Stimulated activated CD4-positive, alpha-beta T cell treated with anti-CD3 and anti-CD28 coated beads, Interleukin-1b, Interleukin-23, amount 100 ng/mL, for 48 hours (primary cell): ENCODE measurements at places on chromosomes 16 and 17.

DNA sequence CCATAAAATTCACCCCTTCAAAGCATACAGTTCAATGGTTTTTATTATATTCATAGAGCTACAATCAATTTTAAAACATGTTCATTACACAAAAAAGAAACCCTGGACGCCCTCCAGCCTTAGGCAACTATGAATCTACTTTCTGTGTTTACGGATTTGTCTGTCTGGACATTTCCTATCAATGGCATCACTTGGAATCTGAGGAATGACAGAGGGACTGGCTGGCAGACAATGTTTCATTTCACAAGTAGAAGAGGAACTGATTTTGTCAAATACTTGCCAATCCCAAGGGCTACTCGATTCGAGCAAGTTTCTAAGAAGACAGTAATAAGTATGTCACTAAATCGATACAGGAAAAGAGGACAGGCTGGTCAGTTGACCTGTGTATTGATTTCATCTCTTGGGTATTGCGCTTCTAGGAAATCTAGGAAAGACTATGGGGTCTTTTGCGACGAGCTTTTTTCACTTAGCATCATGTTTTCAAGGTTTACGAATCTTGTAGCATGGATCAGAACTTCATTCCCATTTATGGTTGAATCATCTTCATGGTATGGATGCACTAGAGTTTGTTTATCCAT is 56.6 kb downstream of the RGS9 start:
- no peak for DNase-seq

DNA sequence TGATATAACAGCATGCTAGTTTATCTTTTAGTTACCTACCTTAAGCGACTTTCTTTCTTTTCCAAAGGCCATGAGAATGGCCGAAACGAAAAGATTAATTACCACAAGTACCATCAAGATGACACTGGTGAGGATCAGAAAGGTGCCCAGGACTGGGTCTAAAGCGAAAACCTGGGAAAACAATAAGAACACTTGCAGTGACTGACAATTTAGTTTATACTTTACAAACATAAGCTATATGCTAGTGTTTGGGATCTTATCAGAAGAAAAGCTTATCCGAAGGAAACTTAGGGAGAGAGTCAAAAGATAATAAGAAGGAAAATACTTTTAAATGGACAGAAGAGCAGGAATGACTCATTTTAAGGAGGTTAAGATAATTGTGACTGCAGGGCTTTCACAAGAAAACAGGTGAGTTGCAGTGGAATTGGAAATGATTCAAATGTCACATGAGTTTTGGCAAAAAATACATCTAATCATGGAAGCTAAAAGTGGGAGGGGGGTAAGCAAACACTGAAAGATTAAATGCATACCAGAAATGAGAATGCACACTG is 34.8 kb downstream of the IST1 start:
- no peak for DNase-seq

- DNase-seq: no peak
These were observed at the start of gene MYH11 for GRCh38 chr16:15856901-15857698. Gene MYH11, minus strand, starts transcription at chr16:15857028. Its CDS starts 18,776 bp downstream, at chr16:15838252.

DNA sequence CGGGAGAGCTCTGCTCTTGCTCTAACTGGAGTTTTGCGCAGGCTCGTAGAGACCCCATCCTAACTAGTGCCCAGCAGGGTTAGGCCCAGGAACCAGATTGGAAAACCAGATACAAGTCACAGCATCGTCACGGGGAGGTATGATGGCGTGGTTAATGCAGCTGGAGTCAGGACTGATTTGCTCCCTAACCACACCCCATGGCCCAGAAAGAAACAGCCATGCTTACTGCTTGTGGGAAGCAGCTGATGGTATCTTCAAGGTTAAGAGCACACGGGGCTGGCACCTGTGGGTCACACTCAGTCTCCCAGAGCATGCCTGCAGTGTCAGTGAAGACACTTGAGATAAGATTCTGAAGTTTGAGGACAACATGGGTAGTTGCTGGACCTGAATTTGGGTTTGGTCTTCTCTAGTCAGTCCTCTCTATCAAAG is 60.2 kb downstream of the WIPI1 start:
- DNase-seq: no peak

DNA sequence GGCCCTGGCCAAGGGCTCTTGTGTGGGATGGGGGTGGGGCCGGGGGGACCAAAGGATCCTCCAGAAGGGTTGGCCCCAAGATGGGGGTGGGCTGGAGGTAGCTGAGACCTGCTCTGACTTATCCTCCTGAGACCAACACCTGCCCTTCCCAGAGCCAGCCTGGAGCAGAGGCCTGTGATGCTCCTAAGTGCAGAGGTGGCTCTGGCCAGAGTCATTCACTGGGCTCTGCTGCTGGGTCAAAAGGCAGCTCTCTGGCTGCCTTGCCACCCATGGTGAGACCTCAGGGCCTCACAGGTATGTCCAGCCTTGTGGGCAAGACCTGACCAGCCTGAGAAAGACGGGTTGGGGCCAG is 393 bp downstream of the SERPINF2 start:
- no peak for DNase-seq

DNA sequence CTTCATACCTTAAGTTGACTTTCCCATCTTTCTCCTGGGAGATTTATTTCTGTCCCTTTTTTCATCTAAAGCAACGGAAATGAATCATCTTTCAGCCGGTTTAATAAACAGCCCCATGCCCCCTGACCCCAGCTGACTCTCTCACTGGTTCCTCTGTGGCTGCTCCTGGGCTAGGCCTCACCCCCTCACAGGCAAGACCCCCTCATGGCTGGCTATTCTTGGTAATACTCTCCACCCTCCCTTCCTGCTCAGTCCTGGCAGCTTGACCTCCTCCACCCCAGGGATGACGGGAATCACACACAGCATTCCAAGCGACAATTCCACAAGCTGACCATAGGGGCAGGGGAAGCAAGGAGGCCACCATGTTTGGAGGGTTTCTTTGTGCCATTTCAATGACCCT is 1.5 kb upstream of the ADAP2 start:
- DNase-seq: no peak

DNA sequence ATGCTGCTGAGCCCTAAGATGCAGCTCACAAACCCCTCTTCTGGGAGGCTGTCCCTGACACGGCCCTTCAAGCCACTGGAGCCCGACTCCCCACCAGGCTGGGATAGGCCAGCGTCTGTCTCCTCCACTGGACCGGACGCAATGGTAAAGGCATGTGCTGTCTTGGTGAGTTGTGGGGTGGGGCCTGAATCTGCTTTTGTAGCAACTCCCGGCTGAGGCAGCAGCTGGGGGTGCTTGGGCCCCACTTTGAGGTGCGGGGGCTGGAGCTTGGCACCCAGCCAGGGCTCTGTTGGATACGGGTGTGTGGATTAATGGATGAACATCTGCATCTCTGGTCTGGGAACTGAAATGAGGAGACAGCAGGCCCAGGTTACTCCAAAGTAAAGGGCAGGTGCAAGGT is 3.5 kb upstream of the NLRC3 start:
- no peak for DNase-seq

GRCh38 chr16:67438824-67439393 is 8.0 kb downstream of the HSD11B2 start:
- no peak for DNase-seq

DNA sequence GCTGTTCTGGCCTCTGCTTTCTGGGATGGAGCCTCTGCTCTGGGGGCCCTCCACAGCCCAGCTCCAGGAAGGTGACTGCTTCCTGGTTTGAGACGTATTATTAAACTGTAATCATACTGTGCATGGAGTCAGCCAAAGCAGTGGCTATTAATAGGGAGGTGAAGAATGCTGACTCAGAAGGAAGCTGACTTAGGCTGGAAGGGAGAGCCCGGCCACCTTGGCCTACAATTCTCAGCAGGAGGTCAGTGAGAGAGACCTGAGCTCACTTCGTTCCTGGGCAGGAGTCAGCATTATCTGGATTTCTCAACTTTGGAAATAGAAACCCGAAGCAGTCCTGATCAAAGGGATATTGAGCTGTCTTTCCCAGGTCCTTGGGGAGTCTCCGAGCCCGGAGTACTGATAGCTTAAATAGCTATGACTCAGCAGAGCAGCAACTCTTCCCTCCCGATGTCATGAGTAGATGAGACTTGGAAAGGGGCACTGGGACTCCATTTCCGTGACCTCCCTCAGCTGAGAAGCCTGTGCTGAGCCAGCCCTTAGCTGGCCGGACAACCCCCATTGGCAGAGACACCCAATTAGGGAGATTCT is 91.8 kb downstream of the YPEL2 start:
- no peak for DNase-seq

- peak; percentile 39 for DNase-seq
These were observed 747 bp downstream of the ATXN7L3 start for GRCh38 chr17:44198721-44199552.

- no peak for DNase-seq
These were observed 761.3 kb upstream of the KIF2B start for GRCh38 chr17:53061446-53061845.

DNA sequence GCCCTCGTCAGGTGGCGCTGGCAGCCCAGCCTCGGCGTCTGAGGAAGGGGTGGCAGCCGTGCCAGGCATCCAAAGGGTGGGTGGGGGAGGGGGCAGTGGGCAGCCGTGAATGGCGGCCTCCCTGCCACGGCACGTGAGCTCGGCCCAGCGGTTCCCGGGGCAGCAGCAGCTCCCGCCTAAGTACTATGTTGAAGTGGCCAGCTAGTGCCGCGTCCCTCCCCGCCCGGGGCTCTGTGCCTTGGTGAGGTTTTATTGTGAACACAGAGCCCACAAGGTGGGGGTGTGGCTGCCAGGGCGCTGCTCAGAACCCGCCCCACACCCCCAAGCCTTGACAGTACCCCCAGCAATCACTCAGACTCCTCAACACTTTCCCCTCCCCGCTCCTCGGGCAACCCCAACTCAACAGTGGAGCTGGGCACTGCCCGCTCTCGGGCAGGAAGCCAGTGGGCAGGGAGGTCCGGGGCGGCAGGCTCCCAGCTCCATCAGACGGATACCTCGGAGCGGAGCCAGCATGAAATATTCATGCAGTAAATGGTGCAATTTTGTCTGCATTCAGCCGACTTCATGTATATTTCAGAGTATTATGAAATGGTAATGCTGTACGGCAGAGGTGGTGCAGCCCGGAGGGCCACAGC is 80.4 kb downstream of the ENGASE start:
- DNase-seq: no peak

DNA sequence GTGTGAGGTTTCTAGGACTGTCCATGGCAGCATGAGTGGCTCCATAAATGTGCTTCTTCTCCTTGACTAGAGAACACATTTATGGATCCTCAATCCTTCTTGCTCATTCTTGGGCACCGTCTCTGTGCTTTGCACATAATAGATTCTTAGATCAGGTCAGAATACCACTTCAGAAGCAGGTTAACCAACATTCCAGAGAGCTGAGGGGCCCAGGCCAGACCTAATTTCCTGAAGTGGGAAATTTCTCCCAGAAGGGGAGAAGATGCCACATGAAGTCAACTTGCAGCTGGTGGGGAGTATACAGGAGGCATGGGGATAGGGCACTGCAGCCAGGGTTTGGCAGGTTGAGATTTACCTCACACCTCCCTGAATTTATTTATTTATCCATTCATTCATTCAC is 24.4 kb upstream of the VAT1L start:
- DNase-seq: no peak

DNA sequence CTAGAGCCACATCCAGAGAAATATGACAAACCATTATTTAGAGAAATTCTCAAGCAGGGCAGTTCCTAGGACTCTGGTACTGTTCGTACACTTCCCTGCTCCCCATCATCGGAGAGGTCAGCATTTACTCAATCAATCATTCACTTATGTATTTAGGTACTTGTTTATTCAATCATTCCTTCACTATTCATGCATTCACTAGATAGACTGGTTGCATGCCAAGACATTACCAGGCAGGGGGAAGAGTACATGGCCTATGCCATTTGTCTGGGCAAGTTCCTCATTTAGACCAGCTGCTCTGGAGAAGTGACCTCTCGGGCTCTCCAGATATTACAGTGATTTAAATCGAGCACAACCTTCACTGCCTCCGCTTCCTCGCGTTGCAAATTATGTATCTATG is 603.4 kb downstream of the KCNJ2 start:
- DNase-seq: no peak

GRCh38 chr17:67041941-67042899 is 2.1 kb upstream of the CACNG1 start:
- DNase-seq: no peak

- peak; percentile 77 for DNase-seq
These were observed 28.5 kb upstream of the SLC7A5 start for GRCh38 chr16:87897521-87898505.

- no peak for DNase-seq
These were observed 31.0 kb upstream of the ARHGAP23 start for GRCh38 chr17:38397227-38397626.

DNA sequence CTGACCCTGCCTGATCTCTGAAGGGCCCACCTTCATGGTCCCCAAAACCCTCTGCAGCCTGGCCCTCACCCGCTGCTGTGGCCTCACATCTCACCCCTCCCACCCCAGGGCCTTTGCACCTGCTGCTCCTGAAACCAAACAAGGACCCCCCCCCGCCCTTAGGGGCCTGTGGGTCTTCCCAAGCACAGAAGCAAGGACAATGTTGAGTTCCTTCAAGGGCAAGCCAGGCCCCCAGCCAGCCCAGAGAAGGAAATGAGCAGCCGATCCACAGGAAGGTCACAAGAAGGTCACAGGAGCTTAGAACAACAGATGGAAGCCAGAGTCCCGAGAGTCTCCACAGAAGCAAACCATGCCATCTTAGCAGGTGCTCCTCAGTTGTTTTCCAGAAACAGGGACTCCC is 493 bp upstream of the PDE6G start:
- no peak for DNase-seq

DNA sequence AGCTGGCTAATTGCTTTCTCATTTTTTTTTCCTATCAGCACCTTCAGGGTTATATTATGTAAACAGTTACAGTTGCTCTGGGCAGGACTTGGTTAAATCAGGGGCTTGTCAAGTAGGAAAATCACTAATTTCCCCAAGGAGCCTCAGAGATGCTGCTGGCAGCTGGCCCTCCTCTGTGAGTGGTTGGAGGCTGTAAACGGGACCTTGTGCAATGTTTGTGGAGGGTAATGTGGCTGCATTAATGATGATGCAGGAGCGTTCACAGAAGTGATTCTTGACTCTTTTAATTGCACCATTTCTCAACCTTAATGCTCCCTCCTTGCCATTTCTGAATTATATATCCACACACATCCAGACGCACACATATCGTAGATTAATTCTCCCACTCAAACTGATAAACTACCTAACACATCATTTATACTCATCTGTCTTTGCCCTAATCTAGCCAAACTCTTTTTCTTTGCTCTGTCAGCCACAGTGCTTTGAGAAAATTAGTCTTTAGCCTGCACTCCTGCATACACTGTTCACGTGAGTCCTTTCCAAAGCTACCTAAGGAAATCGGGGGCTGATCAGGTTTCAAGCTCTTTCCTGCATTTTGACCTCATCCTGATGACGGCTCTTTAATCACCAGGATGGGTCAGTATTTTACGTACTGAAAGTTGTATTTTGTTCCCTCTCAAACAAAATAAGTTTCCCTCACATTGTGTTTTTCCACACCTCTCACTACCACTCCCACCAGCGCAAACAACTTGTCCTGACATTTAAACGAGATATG is 154.4 kb upstream of the PIRT start:
- no peak for DNase-seq

GRCh38 chr17:57849163-57849873 is 526 bp downstream of the MRPS23 start:
- no peak for DNase-seq

GRCh38 chr16:51317575-51317974 is 166.5 kb upstream of the SALL1 start:
- DNase-seq: no peak

GRCh38 chr16:4372578-4373355 is 1.1 kb downstream of the VASN start:
- no peak for DNase-seq
